ENCODE measurements at places on chromosomes 12 and 14. TPM values are rescaled to one million over a fixed set of nuclear protein-coding genes. Genes with fewer than 3 reads are reported as not detected.

GRCh38 chr12:92438641-92439419 is 264.0 kb upstream of the PLEKHG7 start:
- no peak for DNase-seq

The GALNT8 gene
- 26.1 TPM for total RNA-seq

DNA sequence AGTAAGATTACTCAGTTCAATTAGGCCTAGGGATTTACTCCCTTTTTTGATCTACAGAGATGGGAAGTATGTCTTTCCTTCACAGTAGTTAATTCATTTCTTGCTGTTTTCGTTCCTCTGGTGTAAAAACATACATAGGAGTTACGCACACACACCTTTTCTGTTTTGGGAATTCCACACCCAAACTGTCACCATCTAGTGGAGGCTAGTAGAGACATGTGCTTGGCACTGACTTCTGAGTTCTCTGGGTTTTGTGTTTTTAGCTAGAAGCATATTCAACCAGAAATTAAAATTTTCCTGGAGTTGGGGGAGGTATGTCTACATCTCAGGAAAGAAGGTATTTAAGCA is 1.4 kb downstream of the SUSD6 start:
- peak; percentile 52 for DNase-seq

GRCh38 chr12:93111773-93112172 is 182.7 kb upstream of the EEA1 start:
- DNase-seq, result no peak

DNA sequence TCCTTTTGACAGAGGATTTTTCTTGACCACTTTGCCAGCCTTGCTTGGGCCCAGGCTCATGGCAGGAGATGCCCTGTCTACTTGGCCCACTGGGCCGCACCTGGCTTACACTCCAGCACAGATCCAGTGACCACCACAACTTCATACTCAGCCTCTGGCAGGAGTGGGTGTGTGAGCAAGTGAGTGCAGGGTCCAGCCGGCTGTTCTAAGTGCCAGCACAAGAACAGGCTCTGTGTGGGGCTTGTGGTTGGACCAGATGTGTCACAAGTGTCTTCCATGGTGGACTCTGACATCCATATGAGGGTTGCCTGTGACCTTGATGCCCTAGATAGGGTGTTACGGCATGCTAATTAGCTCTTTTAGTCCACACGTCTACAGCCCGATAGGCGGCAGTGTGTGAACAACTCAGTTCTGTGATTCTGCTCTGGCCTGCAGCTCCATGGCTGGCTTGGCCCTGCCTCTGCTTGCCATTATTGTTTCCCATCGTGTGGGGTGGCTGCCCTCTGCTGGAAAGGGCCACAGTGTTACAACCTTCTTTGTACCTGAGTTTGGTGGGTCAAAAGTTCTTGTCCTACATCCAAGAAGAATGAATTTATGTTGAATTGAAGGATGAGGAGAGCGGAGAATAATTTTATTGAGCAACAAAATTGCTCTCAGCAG is 1089.1 kb downstream of the SLC6A15 start:
- no peak for DNase-seq

- DNase-seq, result no peak
Measured at GRCh38 chr14:104948736-104949031, 24.0 kb downstream of the PLD4 start.

GRCh38 chr12:57765698-57766463 is 997 bp downstream of the CYP27B1 start:
- no peak for DNase-seq

- DNase-seq, result peak; percentile 31
Measured at GRCh38 chr14:36604757-36605505, 22.5 kb upstream of the NKX2-8 start.

DNA sequence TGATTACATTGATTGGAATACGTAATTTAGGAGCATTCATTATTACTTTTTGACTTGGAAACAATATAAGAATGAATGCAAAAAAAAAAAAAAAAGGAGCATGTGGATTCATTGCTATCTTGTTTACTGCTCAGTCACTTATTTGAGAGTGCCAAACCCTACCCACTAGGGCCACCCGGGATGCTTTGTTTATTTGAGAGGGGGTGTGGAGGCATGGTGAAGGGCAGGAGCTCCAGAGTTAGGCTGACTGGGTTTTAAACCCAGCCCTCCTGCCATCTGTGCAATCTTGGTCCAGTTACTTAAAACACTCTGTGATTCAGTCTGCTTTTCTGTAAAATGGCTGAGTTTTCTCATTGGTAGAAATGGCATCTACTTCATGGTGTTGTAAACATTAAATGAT is 195.2 kb downstream of the RAD51B start:
- no peak for DNase-seq

GRCh38 chr14:23434488-23435222 is 805 bp downstream of the MYH7 start:
- DNase-seq, result no peak

DNA sequence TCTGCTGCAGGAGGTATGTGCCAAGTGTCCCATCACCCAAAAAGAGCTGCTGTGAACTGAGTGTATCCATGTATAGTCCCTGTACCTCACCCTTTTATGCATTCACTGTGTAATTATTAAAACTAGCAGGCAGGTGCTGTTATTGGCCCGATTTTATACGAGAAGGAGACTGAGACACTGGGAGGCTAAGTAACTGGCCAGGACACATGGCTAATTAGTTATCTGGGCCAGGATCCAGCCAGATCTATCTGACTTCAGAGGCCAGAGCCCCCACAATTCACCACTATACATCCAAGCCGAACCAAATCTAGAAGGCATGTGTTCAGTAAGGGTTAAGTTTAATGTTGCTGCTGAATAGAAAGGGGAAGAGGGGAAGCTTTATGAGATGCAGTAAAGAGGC is 73.4 kb downstream of the FRMD6 start:
- DNase-seq, result peak; percentile 17

The PLEKHD1 gene
- 1.3 TPM for total RNA-seq

GRCh38 chr12:78726854-78727253 is 137.7 kb upstream of the SYT1 start:
- DNase-seq, result no peak

DNA sequence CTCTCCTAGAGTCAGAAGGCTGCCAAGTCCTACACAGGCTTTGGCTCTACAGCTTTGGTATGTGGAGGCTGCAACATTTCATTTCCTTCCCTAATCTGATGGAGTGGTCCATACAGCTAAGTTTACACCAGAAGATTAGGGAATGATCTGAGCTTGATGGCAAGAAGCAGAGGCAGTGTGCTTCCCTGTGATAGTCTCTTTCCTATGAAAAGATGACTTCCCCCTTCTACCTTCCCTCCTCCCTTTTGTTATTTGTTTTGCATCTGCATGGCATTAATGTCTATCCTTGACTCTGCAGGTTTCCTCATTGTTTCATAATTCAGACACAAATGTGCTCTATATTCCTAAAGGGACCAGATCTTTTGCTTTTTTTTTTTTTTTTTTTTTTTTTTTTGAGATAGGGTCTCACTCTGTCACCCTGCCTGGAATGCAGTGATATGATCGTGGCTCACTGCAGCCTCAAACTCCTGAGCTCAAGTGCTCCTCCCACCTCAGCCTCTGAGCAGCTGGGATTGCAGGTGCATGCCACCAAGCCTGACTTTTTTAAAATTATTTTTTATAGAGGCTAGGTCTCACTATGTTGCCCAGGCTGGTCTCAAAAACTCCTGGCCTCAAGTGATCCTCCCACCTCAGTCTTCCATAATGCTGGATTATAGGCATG is 76.3 kb downstream of the GRIP1 start:
- DNase-seq, result no peak

DNA sequence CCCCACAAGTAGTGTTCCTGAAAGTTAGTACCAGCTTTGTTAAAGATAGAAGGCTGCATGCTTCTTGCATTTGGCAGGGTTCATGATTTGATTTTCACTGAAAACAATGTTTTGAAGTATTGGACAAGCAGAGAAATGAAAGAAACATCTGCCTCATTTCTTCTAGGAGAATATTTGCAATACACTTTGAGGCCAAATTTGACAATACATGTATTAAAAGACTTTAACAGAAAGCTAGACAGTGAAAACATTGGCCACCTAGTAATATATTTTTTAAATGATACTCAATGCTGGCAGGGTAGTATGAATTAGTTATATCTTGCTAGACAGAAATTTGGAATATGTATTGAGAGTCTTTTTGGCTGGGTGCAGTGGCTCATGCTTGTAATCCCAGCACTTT is 68.5 kb downstream of the GCH1 start:
- DNase-seq, result no peak

DNA sequence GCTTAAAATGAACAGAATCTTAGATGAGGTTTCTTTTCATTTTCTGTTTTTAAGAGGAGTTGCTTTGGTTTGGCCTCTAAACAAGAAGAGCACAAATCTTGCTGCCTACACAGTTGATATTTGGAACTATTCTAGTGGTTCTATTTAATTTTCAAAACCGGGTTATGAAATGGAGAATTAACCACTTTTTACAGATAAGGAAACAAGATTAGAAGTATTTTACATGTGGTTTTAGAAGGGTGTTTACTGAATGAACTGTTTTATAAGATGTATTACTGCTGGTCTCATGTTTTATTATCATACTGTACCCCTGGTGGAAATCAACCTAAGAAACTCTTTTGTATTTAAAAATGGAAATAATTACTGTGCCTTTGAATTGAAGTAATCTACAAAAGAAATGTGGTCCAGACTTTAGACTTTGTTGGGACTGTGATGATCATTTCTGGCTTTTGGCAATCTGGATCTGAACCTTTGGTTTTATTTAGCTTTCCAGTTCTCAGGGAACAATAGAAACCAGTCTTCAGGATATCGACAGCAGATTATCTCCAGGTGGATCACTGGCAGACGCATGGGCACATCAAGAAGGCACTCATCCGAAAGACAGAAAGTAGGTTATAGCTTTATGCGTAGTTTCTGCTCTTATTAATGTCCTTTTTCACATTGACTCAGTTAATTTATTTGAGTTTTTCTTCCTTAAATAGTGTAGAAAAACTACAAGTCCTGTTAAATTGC is 43.2 kb downstream of the TBK1 start:
- DNase-seq, result no peak

- DNase-seq, result no peak
Measured at GRCh38 chr12:46629331-46630229, 196.2 kb downstream of the SLC38A4 start.

The ANKRD52 gene
- total RNA-seq, result 16.6 TPM

DNA sequence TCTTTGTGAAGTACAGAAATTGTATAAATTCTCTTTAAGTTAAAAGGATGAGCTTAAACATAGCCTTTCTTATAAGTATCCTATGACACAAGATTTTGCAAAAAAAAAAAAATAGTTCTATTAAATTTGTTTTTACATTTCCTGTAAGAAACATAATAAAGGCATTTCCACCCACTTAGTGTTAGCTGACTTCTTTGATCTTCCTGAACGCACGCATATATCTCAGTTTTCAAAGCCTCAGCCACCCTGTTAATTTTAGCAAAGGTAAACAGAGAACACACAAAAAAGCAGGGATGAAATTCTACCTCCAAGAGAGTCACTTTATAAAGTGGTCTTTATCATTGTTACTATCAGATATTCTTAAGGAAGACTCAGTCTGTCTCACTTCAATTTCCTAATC is 277.9 kb downstream of the MED13L start:
- no peak for DNase-seq

- DNase-seq, result no peak
Measured at GRCh38 chr14:75579338-75579864, 981 bp downstream of the FLVCR2 start.

- DNase-seq, result no peak
Measured at GRCh38 chr12:14402697-14403096, 37.2 kb downstream of the ATF7IP start.

- DNase-seq, result no peak
Measured at GRCh38 chr12:5197656-5198055, 154.0 kb downstream of the KCNA5 start.

The TESPA1 gene
- not detected for total RNA-seq

DNA sequence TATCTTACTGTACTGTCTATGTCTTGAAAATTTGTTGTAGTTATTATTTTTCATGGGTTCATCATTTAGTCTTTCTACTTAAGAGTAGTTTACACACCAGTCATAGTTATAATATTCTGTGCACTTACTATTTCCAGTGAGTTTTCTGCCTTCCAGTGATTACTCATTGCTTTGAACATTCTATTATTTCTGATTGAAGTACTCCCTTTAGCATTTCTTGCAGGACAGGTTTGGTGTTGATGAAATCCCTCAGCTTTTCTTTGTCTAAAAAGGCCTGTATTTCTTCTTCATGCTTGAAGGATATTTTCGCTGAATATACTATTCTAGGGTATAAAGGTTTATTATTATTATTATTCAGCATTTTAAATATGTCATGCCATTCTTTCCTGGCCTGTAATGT is 66.8 kb downstream of the TSPAN8 start:
- no peak for DNase-seq

DNA sequence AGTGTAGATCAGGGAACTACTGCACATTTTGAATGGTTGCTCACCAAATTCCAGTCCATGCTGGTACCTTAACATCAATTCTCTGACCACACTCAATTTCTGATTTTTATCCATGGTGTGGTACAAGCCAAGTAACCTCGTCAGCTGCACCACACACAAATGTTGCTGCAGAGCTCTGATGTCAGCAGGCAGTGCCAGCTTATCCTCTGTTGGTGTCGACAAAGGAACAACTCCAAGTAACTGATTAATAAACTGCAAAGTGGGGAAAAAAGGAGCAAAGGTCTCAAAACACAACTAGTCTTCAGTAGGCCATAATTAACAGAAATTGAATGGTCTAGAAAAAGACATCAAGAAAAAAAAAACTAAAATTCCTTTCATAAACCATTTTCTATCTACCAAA is 47.4 kb downstream of the NAA25 start:
- DNase-seq, result no peak

The LMO3 gene
- 62.1 TPM for total RNA-seq

GRCh38 chr12:11623382-11623781 is 26.1 kb upstream of the ETV6 start:
- no peak for DNase-seq

The KRT79 gene
- not detected for total RNA-seq

The SMAGP gene
- 2.1 TPM for total RNA-seq

GRCh38 chr14:90049390-90049789 is 12.4 kb upstream of the KCNK13 start:
- no peak for DNase-seq

DNA sequence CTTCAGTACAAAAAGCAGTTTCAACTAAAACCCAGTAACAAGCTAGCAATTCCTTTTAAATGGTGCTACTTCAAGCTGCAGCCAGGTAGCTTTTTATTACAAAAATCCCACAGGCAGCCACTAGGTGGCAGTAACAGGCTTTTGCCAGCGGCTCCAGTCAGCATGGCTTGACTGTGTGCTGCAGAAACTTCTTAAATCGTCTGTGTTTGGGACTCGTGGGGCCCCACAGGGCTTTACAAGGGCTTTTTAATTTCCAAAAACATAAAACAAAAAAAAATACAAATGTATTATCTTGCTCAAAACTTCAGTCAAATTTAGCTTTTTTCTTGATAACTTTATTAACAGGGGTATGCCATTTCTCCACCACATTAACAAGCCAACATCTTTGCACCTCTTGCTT is 3.6 kb upstream of the CLEC4E start:
- DNase-seq, result peak; percentile 55

- no peak for DNase-seq
Measured at GRCh38 chr14:65972891-65973290, 513.3 kb upstream of the CCDC196 start.

- peak; percentile 53 for DNase-seq
Measured at GRCh38 chr12:96258104-96258961, 64.2 kb downstream of the ELK3 start.

GRCh38 chr14:66242001-66242400 is 244.2 kb upstream of the CCDC196 start:
- DNase-seq, result peak; percentile 6

The PWP1 gene
- total RNA-seq, result 44.4 TPM

The TMBIM4 gene
- 30.6 TPM for total RNA-seq

The EFS gene
- total RNA-seq, result 19.8 TPM

The KERA gene
- 10.0 TPM for total RNA-seq

- DNase-seq, result no peak
Measured at GRCh38 chr14:90692061-90692460, 124.2 kb downstream of the TTC7B start.

The TPPP2 gene
- total RNA-seq, result not detected

The A2M gene
- total RNA-seq, result 61.8 TPM

Measured in cerebellum (tissue), 4 donors.